ENCODE measurements at places on chromosomes 1 and 21.
A peak's percentile ranks its signal among the peaks of the same experiment; 100 is the strongest.

- no peak for DNase-seq
These were observed 27.5 kb downstream of the ADGRB2 start for GRCh38 chr1:31736675-31737074.

DNA sequence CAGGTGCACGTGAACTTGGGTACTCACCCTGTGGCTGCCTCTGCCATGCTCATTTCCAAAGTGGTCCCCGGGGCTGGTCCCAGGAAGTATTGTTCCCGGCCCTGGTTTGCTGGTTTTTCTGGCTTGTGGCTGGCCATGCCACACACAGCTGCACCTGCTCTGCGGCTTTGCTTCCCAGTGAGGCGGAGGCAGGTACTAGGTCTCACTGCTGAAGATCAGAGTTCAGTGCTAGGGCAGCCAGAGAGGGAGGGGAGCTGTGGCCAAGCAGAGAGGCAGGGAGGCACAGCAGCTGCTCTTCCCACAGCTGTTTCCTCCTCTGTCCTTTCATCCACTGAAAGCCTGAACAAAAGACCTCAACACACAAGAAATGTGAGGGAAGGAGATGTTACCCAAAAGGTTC, 30.5 kb downstream of the ENO1 start:
- DNase-seq = no peak

DNA sequence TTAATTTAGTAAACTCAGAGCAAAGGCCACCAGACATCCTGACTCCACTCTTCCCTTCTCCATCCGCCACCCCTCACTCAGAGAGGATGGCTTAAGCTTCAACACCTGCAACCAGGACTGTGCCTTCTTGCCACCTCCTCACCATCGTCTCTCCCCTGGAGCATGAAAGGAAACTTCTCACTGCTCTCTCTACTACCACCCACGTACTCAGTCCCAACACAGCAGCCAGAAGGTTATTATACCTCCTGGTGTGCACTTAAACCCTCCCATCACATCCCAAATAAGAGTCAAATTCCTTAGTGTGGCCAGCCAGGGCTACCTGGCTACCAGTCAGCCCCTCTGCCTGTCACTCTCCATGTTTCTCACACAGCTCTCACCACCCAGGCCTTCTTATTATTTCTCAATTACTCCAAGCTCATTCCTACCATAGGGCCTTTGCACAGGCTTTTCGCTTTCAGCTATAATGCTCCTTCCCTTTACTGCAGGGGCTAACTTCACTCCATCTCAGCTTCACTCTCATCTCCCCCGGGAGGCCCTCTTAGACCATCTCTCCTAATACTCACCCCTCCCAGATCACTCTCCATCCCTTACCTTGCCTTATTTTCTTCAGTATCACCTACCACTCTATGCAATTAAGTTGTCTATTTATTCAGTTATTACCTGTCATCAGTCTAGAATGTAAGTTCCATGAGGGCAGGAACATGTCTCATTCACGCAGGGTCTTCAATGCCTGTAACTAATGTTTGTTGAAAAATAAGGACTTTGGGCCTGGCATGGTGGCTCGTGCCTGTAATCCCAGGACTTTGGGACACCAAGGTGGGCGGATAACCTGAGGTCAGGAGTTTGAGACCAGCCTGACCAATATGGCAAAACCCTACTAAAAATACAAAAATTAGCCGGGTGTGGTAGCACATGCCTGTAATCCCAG, 137.5 kb downstream of the TOMM20 start:
- DNase-seq = no peak

DNA sequence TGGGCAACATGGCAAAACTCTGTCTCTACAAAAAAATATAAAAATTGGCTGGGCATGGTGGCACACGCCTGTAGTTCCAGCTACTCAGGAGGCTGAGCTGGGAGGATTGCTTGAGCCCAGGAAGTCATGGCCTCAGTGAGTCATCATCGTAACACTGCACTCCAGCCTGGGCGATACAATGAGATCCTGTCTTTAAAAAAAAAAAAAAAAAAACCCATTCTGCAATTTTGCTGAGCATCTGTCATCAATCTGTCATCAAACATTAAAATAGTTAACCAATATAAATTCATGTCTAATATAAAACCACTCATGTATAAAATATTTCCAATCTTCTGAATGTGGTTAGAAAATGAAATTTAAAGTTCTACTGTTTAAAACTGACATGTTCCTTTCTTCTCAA, 56.9 kb downstream of the LPAR3 start:
- no peak for DNase-seq

- DNase-seq = peak; percentile 86
These were observed at the start of gene RERE for GRCh38 chr1:8817412-8818324. Gene RERE (minus strand): TSS chr1:8817640.

DNA sequence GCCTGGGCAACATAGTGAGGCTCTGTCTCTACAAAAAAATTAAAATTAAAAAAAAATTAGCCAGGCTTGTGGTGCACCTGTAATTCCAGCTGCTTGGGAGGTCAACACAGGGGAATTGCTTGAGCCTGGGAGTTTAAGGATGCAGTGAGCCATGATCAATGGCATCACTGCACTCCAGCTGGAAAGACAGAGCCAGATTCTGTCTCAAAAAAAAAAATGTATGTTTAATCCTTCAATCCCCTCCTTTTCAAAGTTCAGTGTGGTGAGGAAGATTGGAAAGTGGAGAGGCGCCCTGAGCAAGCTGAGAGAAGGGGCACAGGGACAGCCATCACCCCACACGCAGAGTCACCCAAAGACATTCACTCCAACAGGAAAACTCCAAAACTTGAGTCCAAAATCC, 97.7 kb upstream of the BACE2 start:
- no peak for DNase-seq

- no peak for DNase-seq
These were observed 182.1 kb downstream of the MRPL39 start for GRCh38 chr21:25425156-25425555.

GRCh38 chr1:98677288-98677687, 15.8 kb downstream of the SNX7 start:
- no peak for DNase-seq

DNA sequence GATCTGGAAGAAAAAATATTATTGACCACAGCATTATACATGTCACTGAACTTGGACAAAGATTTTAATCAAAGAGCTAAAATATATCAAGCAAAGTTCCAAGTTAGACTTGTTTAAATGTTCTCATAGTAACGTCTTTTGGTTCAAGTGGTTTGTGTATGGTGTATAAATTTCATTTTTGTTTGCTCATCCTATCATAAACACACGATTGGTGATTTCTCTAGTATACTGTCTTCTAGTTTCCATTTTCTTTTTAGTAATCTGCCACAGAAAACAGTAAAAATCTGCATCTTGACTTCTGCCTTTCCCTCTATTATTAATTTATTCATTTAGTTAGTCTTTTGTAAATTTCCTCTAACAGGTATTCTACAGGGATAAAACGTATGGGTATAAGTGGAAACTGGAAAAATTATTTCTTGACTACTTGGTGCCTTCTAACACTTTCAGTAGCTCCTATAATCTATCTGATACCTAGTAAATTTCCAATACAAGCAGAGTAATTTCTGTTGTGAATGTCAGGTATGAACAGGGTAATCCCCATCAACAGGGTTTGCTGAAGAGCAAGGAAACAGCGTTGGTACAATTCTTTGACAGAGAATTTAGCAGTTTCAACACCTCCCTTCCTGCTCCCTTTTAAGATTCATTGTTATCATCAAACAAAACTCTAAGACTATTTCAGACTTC, 268.0 kb downstream of the PTPRC start:
- DNase-seq = no peak

DNA sequence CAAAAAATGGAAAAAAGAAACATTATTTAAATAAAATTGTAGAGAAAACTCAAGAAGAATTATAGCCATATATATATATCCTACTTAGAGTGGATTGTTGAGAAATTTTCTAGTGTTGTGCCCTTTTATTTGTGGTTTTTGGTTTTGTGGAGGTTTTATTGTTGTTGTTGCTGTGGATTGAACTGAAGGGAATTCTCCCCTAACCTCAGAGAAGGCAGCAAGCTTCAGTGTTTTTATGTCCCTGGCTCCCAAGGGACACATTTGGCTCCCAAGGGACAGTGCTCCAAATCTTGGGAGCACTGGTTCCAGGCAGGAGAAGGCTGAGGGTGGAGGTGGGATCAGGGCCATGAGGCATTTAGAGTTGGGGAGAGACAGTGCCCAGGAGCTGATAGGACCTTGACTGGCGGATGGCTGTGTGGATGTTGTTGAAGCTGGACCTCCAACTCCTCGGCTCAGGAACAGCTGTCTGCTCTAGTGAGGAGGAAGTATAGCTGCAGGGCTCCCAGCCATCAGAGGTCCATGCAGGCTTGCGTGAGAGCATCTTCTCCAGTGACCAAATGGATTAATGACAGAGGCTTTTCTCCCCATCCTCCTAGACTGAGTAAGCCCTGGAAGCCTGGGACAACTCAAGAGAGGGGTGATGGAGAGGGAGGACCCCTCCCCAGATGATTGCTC, 100.5 kb downstream of the TEX35 start:
- DNase-seq = no peak

GRCh38 chr21:37489553-37489952, 123.0 kb downstream of the DYRK1A start:
- no peak for DNase-seq

GRCh38 chr1:154265586-154265985, 6.8 kb upstream of the HAX1 start:
- DNase-seq = no peak

DNA sequence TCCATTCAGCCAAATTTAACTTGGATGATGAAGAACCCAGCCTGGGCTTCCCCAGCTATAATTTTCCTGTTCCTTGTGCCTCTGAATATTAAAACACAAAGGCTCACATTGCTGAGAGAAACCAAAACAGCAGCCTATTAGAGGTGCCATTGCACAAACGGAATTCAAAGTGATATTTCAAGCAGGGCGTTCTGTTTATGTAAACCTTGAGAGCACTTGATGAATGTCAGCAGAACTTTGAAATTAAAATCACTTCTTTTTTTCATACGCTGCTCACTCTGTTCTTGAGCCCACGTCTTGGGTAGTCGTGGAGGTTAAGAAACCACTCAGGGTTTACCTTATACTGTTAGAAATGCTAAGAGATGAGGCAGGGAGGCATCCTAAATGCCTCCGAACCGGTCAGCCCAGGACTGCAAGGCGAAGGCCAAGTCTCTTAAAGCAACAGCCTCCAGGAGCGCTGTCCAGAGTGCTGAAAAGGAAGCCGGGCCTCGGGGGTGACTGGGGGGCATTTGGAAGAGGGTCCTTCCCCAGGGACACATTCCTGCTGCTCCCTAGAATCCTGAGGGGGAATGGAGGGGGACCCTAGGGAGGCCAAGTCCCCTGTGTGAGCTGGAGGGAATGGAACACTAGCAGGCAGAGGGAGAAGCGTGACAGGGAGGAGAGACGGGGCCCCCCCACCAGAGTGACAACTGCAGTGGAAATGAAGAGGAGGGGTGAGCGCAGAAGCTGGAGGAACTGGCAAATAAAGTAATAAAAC, 154.8 kb upstream of the VAMP3 start:
- DNase-seq = no peak

DNA sequence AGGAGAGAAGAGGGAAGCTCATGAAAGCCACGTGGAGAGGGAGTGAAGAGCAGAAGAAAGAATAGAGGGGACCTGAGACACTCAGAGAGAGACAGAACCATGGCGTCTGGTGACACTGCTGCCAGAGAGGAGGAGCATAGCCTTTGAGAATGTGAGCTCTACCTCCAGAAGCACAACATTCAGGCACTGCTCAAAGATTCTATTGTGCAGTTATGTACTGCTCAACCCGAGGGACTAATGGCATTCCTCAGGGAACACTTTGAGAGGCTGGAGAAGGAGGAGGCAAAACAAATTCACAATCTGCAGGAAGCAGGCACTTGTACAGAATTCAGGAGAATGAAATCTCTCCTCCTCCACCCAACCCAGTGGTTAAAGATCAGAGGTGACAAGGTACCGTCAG, 45.1 kb downstream of the BTBD8 start:
- DNase-seq = no peak

- DNase-seq = no peak
These were observed 9.9 kb upstream of the COA7 start for GRCh38 chr1:52707927-52708655.

DNA sequence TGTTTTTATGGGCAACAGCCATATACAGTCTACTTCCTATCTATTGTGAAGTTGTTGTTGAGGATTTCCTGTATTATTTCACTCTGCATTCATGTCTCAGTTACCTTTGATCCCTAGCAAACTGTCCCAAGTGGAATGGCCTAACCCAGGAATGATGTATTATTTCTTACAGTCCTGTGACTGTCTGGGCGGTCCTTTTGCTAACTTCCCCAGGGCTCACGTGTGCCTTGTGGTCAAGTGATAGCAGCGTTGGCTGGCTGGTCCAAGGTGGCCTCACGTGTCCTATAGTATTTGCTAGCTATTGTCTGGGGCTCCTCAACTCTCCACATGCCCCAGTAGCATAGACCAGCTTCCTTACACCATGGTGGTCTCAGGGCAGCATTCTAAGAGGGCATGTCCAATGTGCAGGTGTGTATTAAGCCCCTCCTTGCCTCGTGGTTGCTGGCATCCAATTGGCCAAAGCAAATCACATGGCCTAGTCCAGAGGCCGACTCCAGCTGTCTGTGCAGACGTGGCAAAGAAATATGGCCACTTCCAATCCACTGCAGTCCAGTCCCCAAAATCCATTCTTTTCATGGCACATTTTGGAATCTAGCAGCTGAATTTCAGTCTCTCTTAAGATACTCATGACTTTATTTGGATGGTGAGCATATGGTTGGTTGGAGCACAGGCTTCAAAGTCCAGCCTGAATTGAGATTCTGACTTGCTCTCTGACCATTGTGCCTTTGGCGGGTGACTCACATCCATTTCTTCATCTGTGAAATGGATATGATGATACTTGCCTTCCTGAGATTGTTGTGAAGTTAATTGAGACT, 94.1 kb downstream of the GALNT2 start:
- DNase-seq = no peak

DNA sequence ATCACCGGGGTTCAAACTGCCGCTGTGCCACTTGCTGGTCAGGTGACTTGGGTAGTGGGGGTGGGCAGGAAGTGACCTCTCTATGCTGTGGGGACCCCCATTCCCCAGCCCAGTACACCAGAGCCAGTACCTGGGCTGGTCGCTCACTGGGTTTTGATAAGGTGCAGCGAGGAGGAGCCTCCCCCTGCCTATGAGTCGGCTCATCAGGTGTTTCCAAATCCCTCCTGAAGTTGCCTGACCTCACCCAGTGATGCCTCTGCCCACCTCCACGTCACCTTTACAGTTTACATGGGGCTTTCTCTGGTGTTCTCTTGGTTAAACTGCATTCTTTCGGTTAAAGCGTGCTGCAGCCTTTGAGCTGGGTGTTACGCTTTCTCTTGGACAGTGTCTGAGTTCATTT, 58.2 kb downstream of the ARHGEF10L start:
- DNase-seq = no peak

DNA sequence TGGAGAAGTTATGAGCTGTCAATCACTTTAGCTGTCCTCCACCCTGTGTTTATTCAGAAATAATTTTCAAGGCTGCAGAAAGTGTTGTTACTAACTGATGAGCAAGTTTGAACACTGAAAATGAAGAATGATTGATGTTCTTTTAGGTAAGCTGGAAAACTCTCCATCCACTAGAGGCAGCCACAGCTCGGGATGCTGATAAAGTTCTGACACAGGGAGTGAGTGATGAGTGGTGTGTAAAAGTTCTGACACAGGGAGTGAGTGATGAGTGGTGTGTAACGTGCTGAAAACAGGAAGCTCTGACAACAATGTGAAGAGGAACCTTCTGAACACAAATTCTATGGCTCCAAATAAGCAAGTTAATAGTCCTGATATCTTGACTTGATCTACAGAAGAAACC, 197.5 kb upstream of the PTBP2 start:
- DNase-seq = no peak

GRCh38 chr1:99969729-99970621, at the start of gene SLC35A3:
Gene SLC35A3 (plus strand): TSS chr1:99969996. CDS start chr1:99993555, 23,559 bp downstream.
- DNase-seq = peak; percentile 48
